Stimulated activated CD4-positive, alpha-beta T cell treated with anti-CD3 and anti-CD28 coated beads, Interleukin-1b, Interleukin-23, amount 100 ng/mL, for 1 hour (primary cell): ENCODE measurements at places on chromosomes 1 and 21.

DNA sequence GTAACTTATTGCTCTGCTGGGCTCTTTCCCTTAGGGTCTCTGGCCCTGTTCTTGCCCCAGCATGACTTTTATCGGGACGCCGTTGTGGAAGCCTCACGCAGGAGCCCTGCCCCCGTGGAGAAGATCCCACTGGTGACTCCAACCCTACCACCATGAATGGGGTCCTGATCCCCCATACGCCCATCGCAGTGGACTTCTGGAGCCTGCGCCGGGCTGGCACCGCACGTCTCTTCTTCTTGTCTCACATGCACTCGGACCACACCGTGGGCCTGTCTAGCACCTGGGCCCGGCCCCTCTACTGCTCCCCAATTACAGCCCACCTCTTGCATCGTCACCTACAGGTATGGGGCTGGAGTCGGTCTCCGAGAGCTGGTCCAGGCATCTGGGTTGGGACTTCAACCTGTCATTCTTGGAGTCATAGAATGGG, 322 bp downstream of the DCLRE1B start:
- DNase-seq: no peak

DNA sequence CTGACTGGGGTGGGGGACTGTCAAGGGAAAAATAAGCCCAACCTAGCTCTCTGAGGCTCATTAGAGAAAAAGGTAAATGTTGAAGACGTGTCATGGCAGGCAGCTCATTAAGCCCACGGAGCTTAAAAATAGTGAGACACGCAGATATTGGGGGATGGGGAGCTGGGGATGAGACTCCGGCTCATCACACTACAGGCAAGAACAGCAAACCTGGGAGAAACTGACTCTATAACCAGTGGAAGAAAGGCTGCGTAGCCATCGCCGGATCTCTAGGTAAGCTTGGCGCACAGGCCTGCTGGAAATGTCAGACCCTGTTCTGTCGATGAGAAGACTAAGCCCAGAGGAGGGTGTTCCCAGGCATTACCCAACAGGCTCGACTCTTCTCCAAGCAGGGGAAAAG, 78.0 kb downstream of the SYT2 start:
- no peak for DNase-seq

DNA sequence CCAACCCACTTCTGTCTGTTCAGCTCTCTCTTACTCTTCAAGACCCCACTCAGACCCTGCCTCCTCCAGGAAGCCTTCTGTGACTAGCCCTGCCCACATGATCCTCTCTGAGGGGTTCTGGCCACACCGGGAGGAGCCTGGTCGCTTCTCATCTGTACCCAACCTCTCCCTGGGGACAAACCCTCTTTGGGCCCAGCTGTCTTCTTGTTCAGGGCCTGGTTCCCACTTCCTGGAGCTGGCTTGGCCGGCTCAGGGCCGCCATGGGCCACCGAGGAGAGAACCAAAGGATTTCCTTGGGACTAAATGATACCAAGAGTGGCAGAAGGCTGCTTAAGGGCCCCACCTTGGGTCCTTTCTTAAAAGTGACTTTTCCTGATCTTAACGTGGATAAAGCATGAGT, 124.7 kb upstream of the ZBTB40 start:
- no peak for DNase-seq

- DNase-seq: no peak
Measured at GRCh38 chr1:54546651-54547401, 1.2 kb upstream of the ACOT11 start.

GRCh38 chr1:230441183-230442029, 15.3 kb upstream of the PGBD5 start:
- no peak for DNase-seq

GRCh38 chr1:197991594-197991993, 74.4 kb downstream of the LHX9 start:
- no peak for DNase-seq

GRCh38 chr1:186143481-186143880, 231.6 kb downstream of the TPR start:
- DNase-seq: no peak

DNA sequence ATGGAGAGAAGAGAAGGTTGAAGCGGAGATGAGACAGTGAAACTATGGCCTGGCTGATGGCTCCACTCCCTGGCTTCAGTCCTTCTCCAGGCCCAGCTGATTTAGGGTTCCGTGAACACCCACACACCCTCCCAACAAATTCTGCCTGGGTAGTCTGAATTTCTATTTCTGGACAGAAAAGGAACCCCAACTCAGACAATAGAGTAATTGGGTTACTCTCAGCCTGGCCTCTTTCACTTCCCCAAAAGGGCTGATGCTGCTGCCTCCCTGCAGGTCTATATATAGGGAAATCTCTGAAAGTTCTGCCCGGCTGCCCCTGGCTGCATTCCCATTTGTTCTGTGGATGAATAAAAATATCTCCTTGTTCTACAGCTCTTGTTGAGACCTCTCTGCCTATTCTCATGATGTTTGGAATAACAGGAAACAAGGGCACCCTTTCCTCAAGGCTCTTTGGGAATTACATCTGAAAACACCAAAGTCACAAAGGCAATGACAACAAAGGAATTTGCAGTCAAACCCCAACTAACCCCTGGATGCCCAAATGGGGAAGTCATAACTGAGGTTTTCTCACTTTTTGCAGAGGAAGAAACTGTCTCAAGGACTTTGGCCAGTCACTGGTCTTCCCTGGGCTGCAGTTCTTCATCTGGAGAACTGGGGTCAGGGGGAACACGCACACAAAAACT, 11.4 kb upstream of the ZSCAN20 start:
- DNase-seq: no peak

DNA sequence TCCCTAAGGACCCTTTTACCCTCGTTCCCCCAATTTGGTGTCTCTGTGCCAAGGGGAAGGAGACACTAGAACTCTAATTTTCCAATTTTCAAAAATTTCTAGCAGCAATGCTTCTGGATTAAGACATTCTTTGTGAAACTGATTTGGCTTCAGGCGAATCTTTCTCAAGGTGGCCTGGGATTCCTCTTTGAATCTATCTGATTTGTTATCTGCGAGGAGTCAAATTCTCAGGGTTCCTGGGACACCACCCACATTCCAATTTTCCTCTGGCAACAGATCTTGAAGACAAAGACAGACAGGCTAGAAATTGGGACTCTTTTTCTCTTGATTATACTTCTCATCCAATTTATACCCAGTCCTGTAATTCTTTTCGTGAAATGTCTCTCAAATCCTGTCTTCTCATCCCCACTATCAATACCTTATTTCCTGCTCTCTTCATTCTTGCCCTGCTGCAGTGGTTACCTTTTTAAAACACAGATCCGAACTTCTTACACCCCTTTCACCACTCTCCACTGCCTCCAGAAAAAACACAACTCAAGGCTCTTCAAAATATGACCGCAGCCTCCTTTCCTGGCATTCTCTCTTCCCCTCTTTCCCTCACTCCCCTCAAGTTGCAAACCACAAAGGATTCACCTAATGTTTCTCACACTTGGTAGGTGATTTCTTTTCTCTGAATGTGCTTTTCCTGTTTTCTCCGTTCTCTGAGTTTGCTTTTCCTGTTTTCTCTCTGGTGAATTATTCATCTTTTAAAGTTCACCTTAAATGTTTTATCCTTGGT, 2.7 kb upstream of the MPZL1 start:
- no peak for DNase-seq

GRCh38 chr1:143694085-143694484, 277.7 kb downstream of the FAM72C start:
- DNase-seq: no peak

GRCh38 chr1:172287208-172287607, 133.3 kb upstream of the C1orf105 start:
- DNase-seq: no peak

- no peak for DNase-seq
Measured at GRCh38 chr1:119893238-119893791, 3.0 kb downstream of the ADAM30 start.

DNA sequence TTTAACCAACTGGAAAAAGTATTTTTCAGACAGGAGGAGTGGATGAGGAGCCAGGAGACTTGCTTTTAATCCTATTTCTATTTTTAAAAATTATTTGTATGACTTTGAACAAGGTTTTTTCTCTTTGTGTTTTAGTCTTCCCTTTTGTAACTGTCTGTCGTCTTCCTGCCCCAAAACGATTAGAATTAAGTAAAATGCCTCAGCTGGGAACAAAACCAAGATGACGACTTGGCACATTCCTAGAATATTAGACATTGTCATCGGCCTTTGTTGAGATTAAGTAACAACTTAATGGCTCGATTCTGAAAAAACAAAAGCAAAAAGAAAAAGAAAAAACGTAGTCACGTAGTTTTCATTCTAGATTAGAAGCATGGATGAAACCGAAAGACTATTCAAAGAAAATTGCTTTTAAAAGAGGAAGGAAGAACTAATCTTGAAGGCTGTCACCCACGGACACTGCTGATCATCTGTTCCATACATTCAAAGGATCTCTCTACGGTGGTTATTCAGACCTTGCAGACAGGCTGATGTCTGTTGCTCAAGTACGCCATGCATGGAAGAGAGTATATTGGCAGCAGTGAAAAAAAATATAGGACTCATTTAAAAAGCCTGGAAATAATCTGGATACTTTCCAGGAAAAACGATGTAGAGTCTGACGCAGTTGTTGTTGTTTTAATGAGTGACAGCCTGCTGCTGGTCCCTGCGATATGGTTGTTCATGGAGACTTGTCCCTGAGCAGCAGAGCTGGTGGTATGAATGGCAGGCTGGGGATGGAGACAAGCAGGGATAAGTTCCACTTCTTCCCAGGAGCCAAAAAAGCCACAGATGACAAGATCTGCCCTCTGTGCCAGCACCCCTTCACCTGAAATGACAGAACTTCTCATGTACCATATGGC, 16.8 kb downstream of the GNG4 start:
- no peak for DNase-seq

GRCh38 chr21:25370311-25370744, 237.0 kb downstream of the MRPL39 start:
- DNase-seq: no peak

DNA sequence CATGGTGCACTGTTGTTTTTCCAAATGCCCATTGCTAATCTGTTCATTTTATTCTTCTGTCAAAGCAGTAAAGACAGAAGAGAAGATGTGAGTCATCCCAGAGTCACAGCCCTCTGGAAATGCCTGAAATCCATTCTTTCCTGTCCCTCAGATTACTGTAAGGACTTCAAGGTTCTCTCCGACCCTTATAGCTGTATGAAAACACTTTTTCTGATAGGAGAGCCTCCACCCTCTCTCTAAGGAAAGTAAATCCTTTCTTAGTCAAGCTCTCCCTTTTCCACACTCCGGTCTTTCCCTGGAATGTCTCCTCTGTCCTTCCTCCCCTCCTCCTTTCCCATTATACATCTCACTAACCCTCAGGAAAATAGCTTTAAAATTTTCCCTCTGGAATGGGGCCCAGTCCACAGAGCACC, 3.5 kb upstream of the PRDX6 start:
- DNase-seq: no peak

DNA sequence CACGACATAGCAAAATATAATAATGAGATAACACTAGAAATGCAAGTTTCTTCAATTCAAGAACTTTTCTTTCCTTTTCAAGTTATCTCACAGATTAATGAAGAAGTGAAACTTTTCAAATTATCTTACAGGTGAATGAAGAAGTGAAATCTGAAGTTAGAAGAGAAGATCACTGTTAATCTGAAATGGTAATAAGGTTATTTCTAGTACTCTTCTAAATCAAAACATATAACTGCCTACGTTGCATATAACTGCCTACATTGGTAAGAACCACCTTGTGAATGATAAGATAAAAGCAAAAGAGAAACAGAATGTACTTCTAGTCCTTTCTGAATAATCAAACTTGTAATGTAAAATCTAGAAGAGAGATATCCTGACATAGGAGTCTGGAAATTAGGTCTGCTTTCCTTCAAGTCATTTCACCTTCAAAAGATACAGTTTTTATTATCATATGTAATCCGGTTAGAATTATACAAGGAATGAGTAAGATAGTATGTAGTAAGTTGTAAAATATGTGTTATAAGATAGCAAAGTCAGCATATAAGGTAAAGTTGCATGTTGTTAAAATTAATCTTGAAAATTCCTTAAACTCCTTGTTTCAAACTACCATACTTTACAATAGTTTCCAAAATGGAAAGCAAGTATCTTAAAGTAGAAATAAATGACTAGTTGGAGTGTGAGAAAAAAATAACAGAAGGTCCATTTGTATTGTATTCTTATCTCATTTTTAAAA, 522.4 kb upstream of the ZRANB2 start:
- no peak for DNase-seq

DNA sequence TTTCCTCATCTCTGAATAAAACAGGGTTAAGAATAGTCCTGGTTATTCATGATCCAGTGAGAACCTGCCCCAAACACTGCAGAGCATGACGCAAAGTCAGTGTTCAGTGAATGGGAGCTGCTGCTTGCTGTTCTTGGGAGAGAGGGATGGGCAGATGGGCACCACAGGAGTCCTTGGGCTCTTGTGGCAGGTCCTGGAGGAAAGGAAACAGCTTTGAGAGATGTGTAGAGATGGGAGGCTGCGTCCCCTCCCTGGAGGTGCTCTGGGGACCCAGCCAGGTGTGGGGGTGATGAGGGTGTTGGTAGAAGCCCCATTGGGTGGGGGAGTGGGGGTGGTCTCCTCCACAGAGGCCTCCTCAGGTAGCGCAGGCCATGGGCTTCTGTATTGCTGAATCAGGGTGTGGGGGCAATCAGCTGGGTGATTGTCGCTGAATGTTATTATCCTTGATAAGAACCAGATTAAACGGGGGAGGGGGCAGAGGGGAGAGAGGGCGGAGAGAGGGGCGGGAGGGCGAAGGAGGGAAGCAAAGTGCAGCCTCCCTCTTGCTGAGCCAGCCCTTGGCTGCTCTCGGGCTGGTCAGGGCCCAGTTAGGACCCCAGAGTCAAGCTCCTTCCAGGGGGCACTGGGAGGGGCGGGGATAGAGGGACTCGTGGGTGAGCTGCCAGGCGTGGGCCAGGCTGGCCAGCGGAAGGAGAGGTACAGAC, 22.9 kb upstream of the CASZ1 start:
- DNase-seq: no peak

GRCh38 chr21:27035791-27036190, 68.9 kb upstream of the ADAMTS5 start:
- DNase-seq: no peak

- no peak for DNase-seq
Measured at GRCh38 chr1:67314696-67315095, 7.0 kb downstream of the IL12RB2 start.

- DNase-seq: peak; percentile 13
Measured at GRCh38 chr1:206030714-206031113, 7.0 kb upstream of the CTSE start.

DNA sequence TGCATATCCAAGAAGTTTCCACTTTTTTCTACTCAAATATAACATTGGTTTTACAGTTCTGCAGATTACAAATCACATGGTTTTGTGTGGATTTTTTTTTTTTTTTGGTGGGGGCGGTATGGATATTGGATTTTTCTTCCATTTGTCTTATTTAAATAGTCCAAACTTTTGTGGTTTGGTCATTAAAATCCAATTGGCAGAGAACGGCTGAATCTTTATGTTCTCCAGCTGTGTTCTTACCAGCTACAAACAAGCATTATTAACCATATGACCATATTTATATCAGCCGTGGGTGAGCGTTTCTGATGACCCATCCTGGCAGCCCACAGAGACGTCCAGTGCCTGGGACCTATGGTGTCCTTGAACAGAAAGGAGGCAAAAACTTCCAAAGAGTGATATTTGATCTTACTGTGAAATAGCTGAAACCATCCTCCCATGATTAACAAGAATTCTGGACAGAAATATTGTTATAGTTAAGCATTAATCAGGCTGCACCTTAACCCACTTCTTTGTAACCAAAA, 200.4 kb downstream of the LYPLAL1 start:
- DNase-seq: no peak
